ENCODE measurements at places on chromosomes 5 and 9.

DNA sequence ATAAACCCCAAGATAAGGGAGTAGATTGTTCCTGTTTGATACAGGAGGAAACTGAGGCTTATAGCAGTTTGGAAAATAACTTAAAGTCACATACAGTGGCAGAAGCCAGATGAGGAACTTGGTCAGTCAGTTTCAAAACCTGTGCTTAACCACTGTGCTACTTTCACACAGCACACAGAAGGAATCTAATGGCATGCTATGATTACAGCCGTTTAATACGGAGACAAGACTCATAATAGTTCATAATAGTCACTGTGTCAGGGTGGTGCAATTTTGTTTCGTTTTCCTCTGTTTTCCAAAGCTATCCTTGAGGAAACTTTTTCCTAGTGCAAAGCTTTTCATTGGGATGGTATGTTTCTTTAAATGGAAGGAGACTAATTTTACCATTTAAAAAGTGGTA, 112.3 kb downstream of the GCNT1 start:
- no peak for DNase-seq

GRCh38 chr9:135827866-135828580, 79.3 kb downstream of the CAMSAP1 start:
- no peak for DNase-seq

DNA sequence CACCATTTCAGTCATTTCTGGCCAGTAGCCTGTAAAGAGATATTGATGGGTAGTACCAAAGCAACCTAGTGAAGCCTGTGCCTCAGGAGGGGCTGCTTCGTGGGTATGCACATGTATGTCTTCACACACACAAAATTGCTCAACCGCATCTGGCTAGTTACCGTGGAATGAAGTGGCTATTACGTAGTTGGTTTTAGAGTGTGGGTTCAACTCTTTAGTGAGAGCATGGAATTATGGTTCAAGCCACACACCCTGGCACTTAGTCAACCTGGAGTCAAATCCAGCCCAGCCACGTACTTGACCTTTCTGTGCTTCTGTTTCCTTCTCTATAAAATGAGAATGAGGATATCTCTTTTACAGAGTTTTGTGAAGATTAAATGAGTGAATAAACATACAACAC, 174.9 kb downstream of the TTC39B start:
- DNase-seq = no peak

- DNase-seq = no peak
Observed at GRCh38 chr5:176830422-176830994, 20.1 kb downstream of the UNC5A start.

- peak; percentile 23 for DNase-seq
Observed at GRCh38 chr5:104800440-104801048, 1238.0 kb upstream of the NUDT12 start.

- DNase-seq = no peak
Observed at GRCh38 chr9:36677611-36678010, 104.9 kb downstream of the MELK start.

DNA sequence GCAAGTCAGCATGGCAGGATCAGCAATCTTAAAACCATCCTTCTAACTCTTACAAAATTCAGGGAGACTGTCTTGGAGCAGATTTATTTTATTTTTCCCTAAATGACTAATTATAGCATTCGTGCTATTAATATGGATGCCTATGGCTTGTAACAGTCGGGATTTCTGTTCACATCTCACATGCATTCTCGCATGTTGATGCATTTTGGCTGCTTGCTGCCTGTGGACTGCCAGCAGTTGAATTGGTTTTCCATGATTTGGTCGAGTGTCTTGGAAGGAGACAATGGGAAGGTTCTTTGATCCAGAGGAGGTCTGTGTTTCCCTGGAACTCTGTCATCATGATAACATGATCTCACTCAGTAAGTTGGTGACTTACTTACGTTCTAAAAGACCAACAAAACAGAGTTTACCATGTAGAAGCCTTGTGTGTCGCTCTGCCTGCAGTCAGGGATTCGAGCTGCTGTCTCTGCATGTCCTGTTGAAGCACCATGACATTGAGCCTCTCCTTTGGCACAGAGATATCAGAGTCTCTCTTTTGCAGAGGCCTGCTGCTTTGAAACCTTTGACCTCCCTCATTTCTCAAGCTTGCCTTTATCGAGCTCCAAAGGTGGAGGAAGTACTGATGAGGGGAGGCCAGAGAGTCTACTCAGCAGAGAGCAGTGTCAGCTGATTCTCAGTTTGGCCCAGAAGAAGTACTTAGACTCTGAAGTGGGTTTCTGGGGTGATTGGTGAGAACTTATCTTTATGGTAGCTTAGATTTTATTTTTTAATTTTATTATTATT, 82.4 kb downstream of the ARHGAP26 start:
- DNase-seq = no peak

GRCh38 chr9:136942112-136942880, 2.2 kb downstream of the FBXW5 start:
- no peak for DNase-seq

DNA sequence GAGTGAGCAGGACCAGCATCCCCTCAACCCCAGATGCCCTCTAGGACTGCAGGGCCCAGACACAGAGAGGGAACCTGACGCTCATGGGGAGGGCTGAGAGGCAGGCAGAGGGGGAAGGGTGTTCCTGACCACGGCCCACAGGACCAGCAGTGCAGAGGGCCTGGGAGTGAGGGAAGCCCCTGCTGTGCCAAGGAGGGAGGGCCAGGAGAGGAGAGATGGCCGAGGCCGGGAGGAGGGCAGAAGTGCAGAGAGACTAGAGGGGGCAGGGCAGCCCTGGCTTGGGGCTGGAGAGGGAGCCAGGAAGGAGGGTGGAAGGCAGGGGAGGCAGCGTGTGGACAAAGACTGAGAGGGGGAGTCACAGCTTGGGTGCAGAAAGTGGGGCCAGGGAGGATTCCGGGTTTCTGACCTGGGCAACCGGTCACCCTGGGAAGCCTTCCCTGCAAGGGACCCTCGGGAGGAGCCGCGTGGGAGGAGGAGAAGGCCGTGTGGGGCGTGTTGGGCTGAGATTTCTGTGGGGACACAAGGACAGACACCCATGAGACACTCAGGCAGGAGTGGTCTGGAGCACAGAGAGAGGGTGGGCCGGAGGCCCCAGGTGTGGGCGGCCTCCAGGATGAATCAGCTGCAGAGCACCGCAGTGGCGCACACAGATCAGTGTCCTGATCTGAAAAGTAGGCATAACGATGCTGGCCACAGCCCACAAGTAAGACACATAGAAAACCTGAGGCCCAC, 117.5 kb downstream of the ADAMTS2 start:
- DNase-seq = no peak

All from NCI-H1417 (cell line).